ENCODE measurements at places on chromosomes 12 and 14.
A peak's percentile ranks its signal among the peaks of the same experiment; 100 is the strongest.

- DNase-seq: no peak
Observed at GRCh38 chr14:24398293-24398652, 530 bp upstream of the NYNRIN start.

- DNase-seq: no peak
Observed at GRCh38 chr14:104880584-104881210, 15.6 kb downstream of the CEP170B start.

GRCh38 chr14:44847526-44848309, 114.0 kb downstream of the KLHL28 start:
- DNase-seq: no peak

DNA sequence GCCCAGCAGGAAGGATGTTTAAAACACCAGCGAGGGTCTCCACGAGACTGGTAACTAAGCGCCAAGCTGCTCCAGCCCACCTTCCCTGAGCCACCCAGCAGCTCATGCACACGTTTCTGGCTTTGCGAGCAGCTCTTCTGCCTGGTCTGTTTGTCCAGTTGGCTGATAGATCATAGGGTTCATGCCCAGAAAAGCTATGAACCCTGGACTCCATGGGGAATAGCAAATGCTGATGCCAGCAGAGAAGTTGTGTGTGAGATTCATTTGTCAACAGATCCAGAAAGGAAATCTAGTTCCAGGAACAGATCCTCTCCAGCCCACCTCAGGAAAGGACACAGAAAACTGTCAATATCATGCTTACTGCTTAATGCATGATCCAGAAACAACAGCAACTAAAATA, 28.2 kb upstream of the RIMBP2 start:
- no peak for DNase-seq

DNA sequence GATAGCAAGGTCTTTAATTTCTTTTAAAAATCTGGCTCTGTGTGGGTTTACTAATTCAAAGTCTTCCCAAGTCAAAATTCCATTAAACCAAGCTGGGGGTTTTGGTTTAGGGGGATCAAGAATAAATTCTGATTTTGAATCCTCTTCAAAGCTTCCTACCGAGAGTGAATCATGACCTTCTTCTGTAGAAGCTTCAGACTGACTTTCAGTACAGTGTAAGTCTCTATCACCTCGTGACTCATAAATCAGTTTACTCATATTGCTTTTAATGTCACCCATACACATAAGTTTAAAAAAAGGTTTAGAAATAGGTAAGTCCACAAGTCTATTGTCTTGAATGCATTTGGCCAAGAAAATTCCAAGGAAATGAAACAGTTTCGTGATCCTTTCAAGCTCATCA, 80.6 kb upstream of the STRN3 start:
- no peak for DNase-seq

GRCh38 chr12:68376901-68377300, 44.7 kb upstream of the MDM1 start:
- DNase-seq: no peak

DNA sequence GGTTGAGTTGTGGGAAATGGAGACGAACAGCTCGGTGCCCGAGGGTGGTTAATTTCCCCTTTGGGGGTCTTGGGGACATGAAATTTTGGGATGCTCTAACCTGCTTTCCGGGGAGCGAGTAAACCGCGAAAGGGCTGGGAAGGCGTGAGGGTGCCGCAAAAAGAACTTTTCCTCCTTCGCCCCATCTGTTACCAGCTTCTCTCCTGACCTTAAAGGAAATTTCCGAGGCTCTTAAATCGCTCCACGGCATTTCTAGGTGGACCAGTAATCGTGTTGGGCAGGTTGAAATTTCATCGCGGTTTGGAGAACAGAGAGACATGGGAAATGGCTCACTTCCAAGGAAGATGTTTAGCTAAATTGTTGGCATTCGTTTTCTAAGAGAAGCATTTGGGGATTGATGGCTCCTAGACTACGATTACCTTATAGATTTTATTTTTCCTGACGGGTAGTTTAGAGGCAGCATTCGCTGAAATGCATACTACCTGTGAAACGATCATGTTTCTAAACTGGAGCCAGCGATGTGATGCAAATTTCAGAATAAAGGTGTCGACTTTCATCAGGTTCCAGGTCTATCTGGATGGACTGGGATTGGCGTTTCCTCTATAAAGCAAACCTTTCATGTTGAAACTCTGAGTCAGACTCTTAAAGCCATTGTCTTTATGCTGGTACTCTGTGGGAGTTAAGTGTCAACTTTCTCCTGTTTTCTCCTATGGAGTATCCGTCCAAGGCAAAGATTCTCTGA, 414.5 kb downstream of the PCNX1 start:
- DNase-seq: peak; percentile 17

Data from CD4-positive, alpha-beta T cell treated with Interleukin-10 for 1 hour (primary cell).